ENCODE measurements at places on chromosomes 6 and 20.

DNA sequence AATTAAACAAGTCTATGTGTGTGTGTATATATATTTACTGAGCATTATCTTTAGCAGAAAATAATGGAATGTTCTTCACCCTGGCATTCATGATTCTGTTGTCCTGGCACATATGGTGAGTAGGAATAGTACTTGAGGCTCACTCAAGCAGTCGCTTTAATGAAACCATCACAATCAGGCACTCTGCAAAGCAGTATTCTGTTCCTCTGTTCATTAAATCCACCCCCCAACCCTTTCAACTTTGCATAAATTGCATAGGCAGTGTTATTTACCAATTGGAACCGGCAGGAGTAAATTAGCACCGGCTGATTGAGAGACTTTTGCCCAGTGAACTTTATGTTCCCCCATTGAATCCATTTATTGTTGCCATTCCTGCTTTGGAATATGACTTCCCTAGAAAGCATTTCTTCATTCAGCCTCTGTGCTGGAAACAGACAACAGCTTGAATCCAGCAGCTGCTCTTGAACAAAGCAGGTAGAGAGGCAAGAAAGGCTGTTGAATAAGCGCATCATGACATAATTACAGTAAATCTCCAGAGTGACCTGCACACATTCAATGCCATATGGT is 268.0 kb upstream of the RNF217 start:
- DNase-seq, result no peak

- no peak for DNase-seq
Observed at GRCh38 chr6:128784266-128784665, 98.7 kb upstream of the LAMA2 start.

GRCh38 chr6:162942866-162943265 is 215.1 kb downstream of the PACRG start:
- DNase-seq, result no peak

GRCh38 chr6:133698272-133698671 is 190.6 kb upstream of the TCF21 start:
- DNase-seq, result no peak

GRCh38 chr6:107698146-107698545 is 126.0 kb downstream of the SCML4 start:
- DNase-seq, result no peak

DNA sequence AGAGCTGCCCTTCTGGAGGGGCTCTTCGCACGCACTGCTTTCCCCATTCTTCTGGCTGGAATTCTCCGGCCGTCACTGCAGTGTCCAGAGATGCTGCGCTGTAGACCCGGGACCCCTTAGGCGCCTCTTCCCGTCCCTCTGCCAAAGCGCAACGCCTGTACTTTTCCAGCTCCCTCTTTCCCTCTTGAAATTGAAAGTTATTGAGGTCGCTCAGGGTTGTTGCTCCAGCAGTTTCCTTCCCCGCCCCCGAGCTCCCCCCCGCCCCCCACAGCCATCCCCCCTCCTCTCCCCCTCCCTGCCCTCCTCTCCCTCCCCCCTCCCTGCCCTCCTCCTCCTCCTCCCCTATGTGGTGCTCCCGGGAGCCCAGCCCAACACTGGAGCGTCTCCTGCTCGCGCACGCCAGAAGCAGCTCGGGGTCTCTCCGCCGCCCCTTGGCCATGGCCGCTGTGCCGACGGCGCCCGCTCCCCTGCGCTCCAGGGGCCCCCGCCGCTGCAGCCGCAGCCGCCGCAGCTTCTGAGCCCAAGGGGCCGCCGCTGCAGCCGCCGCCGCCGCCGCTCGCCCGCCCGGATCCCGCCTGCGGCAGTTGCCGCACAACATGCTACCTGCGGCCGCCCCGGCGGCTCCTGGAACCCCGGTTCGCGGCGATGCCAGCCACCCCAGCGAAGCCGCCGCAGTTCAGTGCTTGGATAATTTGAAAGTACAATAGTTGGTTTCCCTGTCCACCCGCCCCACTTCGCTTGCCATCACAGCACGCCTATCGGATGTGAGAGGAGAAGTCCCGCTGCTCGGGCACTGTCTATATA is at the start of gene RSPO3:
Gene RSPO3, plus strand, starts transcription at position 374 of the 804 bp plus-strand sequence. CDS start 522 bp downstream, outside the sequence.
- DNase-seq, result no peak

GRCh38 chr6:170086639-170087420 is 204.0 kb downstream of the DLL1 start:
- no peak for DNase-seq

- DNase-seq, result no peak
Observed at GRCh38 chr20:14790771-14791620, 453.6 kb upstream of the FLRT3 start.

- DNase-seq, result no peak
Observed at GRCh38 chr6:37877373-37878149, 58.0 kb downstream of the ZFAND3 start.

GRCh38 chr6:34246563-34247391 is 2.0 kb downstream of the SMIM29 start:
- peak; percentile 46 for DNase-seq

DNA sequence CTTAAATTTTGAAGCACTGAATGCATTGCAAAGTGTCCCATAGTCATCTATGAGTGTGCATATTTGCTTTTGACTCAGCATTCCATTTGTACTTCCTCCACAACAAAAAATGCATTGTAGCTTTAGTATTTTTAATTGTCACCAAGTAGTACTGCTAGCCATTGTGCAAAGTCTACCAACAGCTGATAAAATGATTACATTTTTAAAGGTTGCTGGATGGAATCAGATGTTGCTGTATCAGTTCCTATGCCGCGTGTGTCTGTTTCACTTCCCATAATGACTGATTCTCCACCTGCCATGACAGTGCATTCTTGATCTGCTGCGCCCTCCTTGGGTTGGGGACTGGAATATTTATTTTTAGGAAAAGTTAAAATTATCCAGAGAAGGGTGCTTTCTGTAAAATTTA is 41.2 kb downstream of the SLX4IP start:
- DNase-seq, result no peak

- no peak for DNase-seq
Observed at GRCh38 chr6:16354692-16355091, 116.3 kb downstream of the GMPR start.

GRCh38 chr6:150145427-150145826 is 2.6 kb downstream of the PPP1R14C start:
- no peak for DNase-seq

DNA sequence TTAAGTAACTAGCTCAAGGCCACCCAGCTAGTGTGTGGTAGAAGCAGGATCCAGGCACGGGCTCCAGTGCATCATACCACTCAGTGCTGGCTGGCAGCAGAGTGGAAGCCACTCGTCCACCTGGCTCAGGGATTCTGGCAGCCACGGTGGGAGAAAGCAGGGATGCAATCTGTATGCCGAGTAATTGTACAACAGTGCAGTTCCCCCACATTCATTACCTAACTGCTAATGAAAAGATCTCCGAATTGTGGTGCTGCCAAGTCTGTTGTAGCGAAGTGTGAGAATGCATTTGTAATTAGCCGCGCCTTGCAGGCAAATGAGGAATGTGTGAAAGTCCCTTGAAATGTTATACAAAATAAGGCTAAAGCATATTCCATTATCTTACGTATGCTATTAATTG is 29.0 kb downstream of the KCNG1 start:
- DNase-seq, result no peak

DNA sequence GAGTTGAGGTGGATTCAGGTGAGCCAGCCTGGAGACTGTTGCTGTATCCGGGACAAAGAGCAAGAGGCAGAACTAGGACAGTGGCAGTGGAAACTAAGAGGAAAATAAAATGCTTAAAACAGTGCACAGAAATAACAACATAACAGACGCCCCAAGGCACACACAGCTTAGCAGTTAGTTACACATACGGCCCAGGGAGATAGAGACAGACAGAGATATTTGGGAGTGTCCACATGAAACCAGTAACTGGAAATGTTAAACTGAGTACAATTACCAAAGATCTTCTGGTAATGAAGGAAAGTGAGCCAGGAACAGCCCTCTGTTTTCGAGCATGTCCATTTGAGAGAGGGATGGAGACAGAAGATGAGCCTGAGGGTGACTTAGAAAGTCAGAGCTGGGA is 237.5 kb upstream of the QKI start:
- no peak for DNase-seq

- DNase-seq, result no peak
Observed at GRCh38 chr20:46355778-46356177, 47.5 kb upstream of the CDH22 start.

- no peak for DNase-seq
Observed at GRCh38 chr20:36872852-36873251, 3.1 kb upstream of the TLDC2 start.

DNA sequence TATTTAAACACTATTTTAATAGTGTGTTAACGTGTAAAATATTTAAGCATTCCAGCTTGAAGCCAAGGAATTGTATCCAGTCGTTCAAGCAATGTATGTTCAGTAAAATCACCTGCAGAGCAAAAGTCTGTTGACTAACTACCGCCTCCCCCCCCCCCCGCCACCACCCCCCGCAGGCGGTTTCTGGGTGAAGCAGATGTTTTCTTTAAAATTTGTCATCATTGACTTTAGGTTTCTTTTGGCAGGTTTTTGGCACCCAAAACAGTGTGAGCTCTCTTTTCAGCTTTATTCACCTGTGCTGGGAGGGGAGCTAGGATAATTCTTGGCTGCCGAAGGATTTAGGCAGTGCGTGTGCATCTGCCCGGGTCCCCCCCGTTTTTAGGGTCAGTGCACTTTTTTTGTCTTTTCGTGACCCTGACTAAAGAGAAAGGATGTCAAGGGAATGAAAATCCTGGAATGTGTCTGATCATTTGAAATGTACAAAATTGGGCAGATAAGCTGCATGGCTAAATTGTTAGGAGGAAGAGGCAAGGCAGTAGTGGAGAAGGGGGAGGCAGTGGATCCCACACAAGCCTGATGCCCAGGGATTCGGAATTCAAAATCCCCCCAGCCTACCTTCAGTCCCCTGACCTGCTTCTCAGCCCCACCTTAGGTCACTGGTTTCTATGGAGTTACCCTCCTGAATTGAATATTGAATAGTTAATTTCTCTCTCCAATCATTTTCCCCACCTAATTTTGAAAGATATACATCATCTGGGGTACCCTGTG is 1.1 kb downstream of the EDN1 start:
- DNase-seq, result no peak

DNA sequence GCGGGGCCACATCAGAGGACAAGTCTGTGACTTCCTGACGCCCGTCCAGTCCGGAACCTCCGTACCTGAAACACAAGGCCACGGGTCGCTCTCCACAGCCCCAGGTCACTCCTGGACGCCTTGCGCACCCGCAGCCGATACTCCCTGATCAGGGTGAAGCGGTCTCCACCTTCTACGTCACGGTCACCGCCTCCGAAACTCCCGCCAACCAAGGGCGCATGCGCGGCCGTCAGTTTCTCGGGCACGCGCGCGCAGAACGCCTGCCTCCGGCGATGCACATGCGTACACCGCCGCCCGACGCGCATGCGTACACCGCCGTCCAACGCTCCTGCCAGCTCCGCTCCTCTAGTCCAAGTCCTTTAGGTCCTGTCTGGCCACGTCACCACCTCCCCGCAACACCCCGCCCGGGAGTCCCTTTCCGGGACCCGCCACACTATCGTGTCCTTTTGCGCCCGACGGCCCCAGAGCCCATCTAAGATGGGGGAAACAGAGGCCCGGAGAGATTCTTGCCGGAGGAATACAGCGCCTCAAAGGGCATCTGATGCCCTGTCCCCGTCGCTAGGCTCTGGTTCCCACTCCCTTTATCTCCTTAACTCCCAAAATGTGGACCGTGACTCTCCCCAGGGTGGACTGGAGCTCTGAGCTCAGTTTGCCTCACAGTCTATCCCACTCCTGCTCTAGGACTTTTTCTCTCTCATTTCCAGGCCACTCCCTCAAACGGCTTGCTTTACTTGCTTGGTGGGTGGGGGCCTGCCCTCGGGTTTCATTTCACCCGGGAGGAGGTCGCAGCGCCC is at the start of gene DSN1:
Gene DSN1, minus strand, starts transcription at position 167 of the 794 bp plus-strand sequence. CDS start 2,305 bp downstream, outside the sequence.
- DNase-seq, result peak; percentile 96

DNA sequence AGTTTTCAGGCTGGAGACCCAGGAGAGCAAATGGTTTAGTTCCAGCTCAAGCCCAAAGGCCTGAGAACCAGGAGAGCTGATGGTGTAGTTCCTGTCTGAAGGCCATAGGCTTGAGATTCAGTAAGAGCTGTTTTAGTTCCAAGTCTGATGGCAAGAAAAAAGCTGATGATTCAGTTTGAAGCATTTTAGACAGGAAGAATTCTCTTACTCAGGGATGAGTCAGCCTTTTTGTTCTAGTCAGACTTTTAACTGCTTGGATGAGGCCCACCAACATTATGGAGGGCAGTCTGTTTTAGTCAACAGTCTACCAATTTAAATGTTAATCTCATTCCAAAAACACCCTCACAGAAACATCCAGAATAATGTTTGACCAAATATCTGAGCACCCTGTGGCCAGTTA is 2.5 kb downstream of the ZSCAN26 start:
- no peak for DNase-seq

- DNase-seq, result peak; percentile 14
Observed at GRCh38 chr6:125858427-125859320, 67.9 kb downstream of the NCOA7 start.

GRCh38 chr20:16451982-16452381 is 121.3 kb downstream of the KIF16B start:
- no peak for DNase-seq

- DNase-seq, result no peak
Observed at GRCh38 chr6:127481111-127481510, 21.9 kb upstream of the KIAA0408 start.

DNA sequence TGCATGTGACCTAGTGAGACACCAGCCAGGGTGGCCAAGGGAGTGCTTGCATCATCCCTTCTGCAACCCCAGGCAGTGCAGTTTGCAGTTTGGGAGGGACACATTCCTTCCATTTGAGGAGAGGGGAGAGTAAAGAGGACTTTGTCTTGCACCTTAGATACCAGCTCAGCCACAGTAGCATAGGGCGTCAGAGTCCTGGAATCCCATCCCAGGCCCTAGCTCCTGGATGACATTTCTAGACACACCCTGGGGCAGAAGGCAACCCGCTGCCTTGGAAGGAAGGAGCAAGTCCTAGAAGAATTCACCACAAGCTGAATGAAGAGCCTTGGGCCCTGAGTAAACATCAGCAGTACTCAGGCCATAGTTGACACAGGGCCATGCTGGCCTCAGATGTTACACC is 680.4 kb upstream of the IMPG1 start:
- DNase-seq, result no peak

DNA sequence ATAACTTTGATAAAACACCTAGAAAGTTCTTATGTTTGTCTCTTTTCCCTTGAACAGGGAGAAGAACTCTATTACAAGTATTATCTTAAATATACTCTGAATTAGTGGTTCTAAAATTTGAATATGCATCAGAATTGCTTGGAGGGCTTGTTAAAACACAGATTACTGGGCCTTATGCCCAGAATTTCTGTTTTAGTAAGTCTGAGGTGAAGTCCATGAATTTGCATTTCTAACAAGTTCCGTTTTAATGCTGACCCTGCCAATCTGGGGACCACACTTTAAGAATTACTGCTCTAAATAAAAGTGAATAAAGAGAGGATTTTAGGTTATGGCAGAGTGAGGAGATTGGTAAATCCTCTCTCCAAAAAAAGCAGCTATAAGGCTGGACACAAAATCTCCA is 168.1 kb upstream of the FLRT3 start:
- no peak for DNase-seq

DNA sequence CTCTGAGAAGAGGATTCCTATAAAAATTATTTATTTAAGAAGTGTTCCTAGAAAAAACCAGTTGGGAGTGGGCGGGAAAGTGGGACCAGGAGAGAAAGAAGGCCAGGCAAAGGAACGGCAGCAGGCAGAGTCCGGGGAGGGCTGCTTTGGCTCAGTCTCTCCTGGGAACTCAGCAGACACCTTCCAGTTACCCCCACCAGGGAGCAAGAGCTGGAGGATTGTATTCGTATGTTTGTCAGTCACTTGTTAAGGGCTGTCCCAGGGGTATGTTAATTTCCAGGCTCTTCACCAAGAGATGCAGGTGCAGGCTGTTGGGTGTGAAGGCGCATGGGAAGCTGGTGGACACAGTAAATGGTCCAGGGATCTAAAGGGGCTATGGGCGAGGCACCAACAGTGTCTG is 53.0 kb upstream of the CHD6 start:
- no peak for DNase-seq

All from activated CD4-positive, alpha-beta T cell treated with anti-CD3 and anti-CD28 coated beads, Interleukin-2, amount 50 U/mL, for 4 hours (primary cell).